Right hindlimb (tissue), 1 donor: ENCODE measurements at places on chromosomes 5 and 9.

DNA sequence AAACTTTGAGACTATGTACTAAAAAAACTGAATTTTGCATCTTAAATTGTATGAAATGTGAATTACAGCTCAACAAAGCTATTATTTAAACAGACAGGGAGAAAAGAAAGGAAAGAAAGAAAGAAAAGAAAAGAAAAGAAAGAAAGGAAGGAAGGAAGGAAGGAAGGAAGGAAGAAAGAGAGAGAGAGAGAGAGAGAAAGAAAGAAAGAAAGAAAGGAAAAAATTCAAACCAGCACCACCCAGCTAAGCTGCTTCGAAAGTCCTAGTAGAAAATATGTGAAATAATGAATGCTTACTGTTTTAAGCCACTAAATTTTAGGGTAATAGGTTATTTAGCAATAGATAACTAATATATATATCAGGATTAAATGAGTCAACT lies 31.7 kb upstream of the CDK5RAP2 start:
- no peak for DNase-seq

- no peak for DNase-seq
Measured at GRCh38 chr9:137606005-137606621, 627 bp downstream of the ARRDC1 start.

DNA sequence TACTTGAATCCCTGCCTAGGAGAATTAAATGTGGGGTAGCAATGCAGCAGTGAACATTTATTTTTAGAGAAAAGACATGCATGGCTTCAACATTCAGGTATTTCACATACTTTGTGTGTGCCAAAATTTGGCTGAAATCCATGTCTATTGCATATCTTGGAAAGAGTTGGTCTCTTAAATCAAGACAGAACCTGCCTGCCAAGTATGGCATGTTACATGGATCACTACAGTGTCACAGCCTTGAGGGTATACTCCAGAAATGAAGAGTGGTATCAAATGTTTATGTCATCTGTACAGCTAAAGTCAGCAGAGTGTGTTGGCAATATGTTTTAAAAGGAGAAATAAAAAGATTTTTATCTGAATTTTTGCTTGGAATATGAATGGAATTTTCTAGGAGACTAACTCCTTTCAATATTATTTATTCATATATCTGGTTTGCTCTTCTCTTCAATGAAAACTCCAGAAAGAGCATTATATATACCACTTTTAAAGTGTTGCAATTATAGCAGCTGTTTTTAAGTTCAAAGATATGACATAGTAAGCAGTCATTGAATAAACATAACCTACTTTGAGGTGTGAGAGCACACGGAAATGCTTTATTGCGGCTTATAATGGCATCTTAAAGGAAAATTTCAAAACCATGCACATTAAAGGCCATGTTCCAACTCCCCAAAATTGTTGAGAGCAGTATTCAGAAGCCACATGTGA lies 95.4 kb upstream of the MINAR2 start:
- DNase-seq: no peak

DNA sequence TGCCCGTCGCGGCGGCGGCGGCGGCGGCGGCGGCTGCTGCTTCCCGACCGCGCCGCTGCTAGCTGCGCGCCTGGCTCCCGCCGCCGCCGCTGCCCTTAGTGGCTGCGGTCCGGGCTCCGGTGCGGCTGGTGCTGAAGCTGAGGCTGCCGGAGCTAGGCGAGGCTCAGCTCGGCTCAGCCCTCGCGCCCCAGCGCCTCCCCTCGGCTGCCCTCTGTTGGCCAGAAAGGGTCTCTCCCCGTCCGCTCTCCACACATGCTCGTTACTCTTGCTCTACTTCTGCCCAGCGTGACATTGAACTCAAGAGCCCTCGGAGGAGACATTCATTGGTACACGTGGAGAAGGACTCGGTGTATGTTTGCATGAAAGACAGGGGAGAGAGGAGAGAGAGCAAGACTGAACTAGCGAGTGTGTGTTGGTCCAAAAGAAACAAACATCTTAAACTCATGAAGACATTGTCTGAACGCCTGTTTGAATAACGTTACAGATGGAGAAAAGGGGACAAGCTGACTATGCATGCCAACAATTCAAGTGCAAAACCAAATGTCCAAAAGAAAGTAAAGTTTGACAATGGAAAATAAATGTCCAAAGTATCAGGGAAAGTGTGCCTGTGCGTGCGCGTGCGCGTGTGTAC lies at the start of gene HCN1:
Gene HCN1, minus strand, starts transcription at position 175 of the 631 bp plus-strand sequence.
- peak; percentile 90 for DNase-seq

DNA sequence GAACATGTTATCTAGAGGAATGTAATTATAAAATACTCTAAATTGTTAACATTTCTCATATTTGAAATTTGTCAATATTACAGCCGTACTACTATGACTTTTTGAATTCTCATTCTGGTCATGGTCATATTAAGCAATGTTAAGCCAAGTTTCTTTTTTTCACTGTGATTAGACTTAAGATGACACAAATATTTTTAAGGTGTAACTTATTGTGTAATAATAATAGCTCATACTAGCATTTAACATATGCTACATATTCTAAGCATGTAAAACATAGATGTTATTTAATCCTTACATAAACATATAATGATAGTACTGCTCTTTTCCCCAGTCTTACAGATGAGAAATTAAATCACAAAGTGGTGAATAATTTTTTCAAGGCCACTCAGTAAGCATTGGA lies 35.9 kb upstream of the LRRC70 start:
- DNase-seq: no peak

DNA sequence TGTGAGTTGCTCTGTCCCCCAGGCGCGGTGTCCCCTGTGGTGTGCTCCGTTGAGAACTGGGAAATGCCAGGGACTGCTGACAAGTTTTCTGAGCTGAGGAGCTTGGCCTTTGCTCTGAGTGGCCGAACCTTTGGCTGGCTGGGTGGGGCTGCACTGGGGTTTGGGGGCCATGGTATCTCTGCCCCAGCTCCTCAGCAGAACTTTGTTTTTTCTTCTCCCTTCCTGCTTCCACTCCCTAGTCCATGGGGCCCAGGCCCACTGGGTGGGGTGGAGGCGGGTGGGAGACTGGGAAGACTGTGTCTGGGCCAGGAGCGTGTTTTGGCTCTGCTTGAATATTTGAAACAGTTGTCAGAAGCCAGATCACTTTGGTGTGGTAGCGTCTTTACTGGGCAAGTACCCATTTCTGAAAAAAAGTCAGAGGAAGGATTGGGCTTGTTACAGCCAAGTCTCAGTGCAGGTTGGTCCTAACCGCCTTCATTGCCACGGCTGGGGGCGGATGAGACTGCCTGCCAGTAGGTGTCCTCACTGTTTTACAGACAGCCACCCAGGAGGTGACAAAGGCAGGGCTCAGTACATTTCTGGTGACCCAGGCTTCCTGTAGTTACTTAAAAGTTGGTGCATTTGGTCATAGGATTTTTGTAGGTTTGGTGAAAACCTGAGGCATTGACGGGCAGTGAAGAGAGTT lies 92.7 kb downstream of the DAB2IP start:
- peak; percentile 57 for DNase-seq

DNA sequence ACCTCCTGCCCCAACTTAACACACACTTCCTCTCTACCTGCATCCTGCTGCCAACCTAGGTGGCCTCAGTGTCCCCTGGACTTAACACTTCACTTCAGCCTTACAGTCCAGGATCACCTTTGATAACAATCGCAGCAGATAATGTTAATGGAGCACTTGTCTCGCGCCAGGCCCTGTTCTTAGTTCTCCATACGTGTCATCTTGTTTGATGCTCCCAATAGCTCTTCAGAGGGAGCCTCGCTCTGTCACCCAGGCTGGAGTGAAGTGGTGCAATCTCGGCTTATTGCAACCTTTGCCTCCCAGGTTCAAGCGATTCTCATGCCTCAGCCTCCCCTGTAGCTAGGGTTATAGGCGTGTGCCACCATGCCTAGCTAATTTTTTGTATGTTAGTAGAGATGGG lies 62.7 kb upstream of the SHB start:
- DNase-seq: no peak

DNA sequence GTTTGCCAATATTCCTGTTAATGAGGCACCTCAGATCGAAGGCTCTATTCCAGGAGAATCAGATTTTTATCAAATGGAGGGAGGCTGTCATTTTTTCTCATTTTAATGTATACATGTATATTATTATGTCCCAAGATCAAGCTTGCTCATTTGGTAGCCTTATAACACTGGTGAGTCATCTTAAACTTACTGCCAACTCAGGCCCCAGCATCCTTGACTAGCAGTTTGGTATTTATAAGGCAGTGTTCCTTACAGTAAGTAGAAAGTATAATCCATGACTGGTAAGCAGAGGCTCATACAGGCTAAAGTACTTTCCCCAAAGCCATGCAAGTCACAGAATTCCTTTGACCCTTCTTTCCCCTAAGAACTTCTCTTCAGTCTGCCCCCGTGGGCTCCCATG lies 90.7 kb upstream of the NR3C1 start:
- DNase-seq: no peak

- DNase-seq: no peak
Measured at GRCh38 chr5:60792438-60792837, 51.6 kb downstream of the ELOVL7 start.

GRCh38 chr9:76438841-76439588 lies 20.0 kb upstream of the GCNT1 start:
- DNase-seq: no peak

GRCh38 chr5:76852772-76853171 lies 3.0 kb downstream of the S100Z start:
- DNase-seq: no peak

- no peak for DNase-seq
Measured at GRCh38 chr5:110687485-110687884, 39.0 kb downstream of the TMEM232 start.
